Hindlimb muscle (tissue), 1 donor: ENCODE measurements at places on chromosomes 16 and 17.

GRCh38 chr16:69836257-69836656 is 74.1 kb downstream of the WWP2 start:
- no peak for DNase-seq

GRCh38 chr17:39972271-39972670 is 8.3 kb upstream of the PSMD3 start:
- DNase-seq: no peak

DNA sequence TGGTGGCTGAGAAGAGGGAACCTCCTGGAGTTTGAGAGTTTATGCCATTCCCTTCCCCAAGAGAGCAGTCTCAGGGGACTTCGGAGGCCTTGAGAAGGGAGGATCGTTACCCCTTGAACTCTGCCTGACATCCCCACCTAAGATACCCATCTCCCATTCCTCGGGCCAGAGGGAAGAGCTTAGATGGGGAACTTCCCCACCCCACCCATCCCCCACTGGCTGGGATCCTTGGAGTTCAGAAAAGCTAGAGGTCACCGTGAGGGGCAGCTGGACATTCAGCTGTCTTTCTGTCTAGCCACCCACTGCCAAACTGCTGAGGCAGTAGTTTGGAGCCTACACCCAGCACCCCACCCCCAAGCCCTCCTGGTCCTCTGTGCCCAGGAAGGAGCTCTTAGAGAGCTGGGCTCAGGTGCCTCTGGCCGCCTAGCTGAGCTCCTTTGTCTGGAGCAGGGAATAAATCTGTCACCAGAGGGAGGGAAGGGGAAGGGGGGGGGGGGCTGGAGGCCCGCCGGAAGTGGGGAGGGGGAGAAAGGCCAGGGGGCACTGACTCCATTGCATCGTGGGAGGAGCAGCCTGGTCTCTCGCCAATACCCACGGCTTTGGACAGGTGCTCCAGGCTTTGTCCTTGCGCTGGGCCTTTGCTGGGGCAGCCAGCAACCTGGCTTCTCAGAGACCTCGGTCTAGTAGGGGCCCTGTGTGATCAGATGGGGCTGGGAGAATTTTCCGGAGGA is 1.0 kb downstream of the HSD11B2 start:
- DNase-seq: no peak

GRCh38 chr17:50944054-50944901 is 78.1 kb upstream of the TOB1 start:
- no peak for DNase-seq

DNA sequence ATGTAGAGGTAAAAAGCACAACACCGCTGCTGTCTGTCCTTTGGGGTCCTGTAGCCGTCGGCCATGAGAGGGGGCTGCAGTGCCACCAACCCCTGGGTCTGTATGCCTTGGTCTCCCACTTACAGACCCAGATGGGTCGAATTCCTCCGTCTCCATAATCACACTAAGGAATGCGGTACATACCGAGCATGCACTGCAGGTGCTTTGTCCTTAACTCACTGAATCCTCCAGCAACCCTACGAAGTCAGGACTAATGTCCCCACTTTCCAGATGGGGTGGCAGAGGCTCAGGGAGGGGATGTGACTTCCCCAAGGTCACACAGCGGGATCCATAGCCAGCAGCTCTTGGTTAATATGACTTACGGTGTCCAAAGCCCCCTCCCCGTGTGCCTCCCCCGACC is 219.9 kb upstream of the CIBAR2 start:
- DNase-seq: no peak

GRCh38 chr16:50263060-50263909 is 3.1 kb upstream of the ADCY7 start:
- DNase-seq: no peak

DNA sequence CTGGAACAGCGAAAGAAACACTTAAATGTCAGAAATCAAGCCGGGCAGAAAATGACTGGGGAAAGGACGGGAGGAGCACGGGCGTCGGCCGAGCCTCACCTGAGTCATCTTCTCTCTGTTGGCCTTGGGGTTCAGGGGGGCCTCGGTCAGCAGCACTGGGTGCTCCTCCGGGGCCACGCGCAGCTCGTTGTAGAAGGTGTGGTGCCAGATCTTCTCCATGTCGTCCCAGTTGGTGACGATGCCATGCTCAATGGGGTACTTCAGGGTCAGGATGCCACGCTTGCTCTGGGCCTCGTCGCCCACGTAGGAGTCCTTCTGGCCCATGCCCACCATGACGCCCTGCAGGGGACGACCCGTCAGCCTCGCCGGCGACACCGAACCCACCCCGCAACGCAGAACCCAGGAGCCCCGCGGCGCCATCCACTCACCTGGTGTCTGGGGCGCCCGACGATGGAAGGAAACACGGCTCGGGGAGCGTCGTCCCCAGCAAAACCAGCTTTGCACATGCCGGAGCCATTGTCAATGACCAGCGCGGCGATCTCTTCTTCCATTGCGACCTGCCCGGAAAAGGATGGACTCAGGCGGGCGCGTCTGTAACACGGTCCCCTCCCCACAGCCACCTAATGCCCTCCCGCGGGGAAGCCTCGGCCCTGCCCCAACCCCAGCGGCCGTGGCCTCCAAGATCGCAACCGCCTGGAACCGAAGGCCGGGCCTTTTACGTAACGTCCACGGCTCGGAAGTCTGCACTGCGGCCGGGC is 616 bp downstream of the ACTG1 start:
- DNase-seq: no peak

DNA sequence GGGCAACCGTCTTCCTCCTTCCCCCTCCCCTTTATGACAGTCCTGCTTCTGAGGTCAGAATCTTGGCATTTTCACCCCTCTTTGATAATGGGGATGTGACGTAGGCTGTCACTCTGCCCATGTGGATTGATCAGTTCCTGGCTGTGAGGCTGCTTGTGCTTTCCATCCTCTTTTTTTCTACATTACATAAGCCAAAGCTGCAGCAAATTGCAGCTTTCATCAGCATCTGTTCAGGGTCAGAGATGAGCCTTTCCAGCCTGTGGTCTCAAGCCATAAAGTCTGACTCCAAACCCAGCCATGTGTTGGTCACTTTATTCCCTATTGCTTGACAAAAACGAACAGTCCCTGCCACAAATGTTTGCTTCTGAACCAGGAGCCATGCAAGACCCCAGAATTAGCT is 535.1 kb downstream of the CDH11 start:
- no peak for DNase-seq

DNA sequence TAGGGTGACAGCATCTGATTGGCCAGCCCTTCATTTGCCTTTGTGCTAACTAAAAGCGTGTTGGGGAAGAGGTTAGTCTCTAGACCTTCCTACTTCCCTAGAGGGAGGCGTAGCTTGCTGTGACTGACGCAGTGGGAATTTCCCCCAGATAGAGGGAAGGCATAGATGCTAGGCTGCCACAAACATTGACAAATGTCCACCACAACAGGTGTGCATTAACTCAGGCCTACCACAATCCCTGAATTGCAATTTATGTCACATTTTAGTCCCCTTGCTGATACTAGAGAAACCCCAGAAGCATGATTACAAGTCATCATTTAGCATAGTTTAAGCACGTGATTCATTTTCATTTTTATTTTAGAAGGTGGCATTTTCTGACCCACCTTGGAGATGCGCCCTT is 76.3 kb upstream of the WSB1 start:
- no peak for DNase-seq

DNA sequence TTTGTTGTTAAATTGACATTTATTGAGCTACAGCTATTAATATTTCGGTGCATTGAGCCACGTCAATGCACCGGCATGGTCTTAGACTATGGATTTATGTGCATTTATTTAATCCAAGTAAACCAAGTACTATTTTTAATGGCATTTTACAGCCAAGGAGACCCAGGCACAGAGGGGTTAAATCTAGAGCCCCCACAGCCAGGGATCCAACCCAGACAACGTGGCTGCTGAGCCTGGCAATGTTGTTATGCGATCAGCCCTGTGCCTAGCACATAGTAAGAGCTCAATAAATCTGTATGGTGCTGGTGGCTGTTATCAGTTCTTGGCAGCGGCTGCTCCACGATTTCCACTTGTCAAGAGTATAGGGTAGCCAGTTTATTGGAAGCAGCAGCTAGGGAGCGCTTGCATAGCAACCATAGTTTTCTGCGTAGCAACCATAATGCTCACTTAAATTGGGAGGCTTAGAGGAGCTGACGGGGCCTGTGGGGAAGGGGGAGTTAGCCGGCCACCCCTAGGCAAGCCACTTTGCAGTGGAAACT is 541 bp upstream of the RBBP6 start:
- no peak for DNase-seq

DNA sequence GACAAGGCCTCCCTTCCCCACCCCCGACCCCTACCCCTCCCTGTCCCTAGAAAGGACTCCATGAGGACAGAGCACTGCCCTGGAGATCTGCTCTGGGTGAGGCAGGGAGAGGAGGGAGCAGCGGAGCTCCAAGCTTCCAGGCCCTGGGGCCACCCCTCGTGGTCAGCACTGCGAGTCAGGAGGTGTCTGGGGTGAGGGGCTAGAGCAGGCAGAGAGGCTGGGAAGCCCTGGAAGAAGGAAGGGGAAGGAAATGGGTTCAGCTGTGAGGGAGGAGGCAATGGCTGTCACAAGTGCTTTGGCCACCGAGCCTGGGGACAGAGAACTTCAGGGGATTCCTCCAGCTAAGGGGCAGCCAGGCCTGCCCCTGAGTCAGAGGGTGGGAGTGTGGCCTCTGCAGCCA is 28.2 kb upstream of the DNAI2 start:
- DNase-seq: no peak

DNA sequence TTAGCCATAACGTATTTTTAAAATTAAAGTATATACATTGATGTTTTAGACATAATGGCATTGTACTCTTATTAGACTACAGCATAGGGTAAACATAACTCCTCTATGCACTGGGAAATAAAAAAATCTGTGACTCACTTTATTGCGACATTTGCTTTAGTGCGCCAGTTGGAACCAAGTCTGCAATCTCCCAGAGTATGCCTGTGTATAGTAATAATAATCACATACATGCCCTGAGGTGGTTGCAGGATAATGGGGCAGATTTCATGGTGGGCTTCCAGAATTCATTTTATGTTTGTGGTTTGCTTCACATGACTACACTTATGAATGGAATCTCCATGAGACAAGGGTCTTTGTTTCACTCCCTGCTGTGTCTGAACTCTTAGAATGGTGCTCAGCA is 66.9 kb upstream of the N4BP1 start:
- no peak for DNase-seq

- DNase-seq: no peak
Measured at GRCh38 chr16:56743840-56744239, 13.9 kb downstream of the NUP93 start.

GRCh38 chr17:57114085-57114673 is 29.1 kb downstream of the AKAP1 start:
- no peak for DNase-seq

DNA sequence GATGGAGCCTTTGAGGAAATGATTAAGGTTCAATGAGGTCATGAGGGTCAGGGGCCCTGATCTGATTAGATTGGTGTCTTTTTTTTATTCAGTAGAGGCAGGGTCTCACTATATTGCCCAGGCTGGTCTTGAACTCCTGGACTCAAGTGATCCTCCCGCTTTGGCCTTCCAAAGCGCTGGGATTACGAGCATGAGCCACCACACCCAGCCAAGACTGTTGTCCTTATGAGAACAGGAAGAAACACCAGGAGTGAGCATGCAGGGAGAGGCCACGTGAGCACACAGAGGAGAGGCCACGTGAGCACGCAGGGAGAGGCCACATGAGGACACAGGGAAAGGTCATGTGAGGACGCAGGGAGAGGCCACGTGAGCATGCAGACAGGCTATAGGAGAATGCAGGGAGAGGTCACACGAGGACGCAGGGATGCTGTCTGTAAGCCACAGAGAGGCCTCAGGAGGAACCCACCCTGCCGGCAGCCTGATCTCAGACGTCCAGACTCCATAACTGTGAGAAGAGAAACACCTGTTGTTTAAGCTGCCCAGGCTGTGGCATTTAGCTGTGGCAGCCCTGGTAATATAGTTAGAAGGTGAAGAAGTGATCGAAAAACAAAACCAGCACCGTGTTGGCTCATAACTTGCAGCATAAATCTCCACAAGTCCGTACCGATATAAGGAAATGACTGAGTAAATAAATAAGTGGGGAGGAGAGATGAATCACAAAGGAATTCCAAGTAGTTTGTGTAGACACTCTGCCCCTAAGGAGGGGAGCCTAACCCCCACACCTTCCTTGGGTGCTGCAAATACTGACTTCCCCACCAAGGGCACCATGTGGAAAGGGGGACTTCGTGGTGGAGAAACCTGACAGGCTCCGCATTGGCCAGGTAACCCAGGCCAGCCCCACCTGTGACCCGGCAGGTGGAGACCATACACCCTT is 14.6 kb upstream of the CSNK1D start:
- DNase-seq: no peak
